Bronchial epithelial cell (primary cell): ENCODE measurements at places on chromosomes 2 and 18.
A peak's percentile ranks its signal among the peaks of the same experiment; 100 is the strongest.

- DNase-seq: no peak
Measured at GRCh38 chr2:232779934-232780333, 3.6 kb upstream of the KCNJ13 start.

- no peak for DNase-seq
Measured at GRCh38 chr2:67656875-67657274, 259.7 kb downstream of the ETAA1 start.

- no peak for DNase-seq
Measured at GRCh38 chr2:205931388-205931787, 154.6 kb downstream of the INO80D start.

DNA sequence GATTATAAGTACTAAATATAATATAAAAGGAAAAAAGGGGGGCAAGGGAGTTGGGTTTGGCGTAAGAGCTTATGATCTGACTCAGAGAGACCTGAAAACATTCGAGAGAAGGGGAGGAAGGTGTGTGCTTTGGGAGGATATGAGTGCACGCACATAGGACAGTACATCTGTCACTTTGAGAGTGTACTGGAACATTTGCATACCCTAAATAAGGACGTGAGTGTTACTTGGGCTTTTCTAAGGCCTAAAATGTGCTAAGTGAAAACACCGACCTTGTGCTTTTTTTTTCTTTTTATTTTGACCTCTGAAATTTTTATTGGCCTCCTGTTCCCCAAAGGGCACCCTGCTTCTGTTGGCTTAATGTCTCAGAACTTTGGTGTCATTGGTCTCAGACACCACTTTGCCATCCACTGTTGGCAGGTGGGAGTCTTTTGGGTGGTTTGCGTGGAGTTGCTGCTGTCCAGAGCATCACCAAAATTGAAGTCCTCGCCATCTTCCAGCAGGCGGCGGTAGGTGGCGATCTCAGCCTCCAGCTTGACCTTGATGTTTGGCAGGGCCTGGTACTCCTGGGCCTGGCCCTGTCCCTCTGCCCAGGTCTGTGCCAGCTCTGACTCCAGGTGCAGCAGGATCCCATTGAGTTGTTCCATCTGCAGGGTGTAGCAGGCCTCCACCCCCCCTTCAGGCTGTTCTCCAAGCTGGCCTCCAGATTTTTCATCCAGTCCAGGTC is 57.7 kb downstream of the CD28 start:
- no peak for DNase-seq

- peak; percentile 78 for DNase-seq
Measured at GRCh38 chr2:235745597-235745996, 251.8 kb downstream of the AGAP1 start.

DNA sequence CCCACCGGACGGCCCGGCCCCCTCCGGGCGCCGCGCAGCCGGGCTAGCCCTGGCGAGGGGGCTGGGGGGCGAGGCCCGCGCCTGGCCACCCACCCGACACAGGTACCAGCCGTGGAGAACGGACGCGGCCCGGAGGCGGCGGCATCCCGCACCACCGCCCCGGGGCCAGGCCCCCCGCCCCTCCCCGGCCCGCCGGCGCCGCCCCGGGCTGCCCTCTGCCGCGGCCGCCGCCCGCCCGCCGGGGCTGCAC is 405 bp downstream of the SOS1 start:
- DNase-seq: no peak

DNA sequence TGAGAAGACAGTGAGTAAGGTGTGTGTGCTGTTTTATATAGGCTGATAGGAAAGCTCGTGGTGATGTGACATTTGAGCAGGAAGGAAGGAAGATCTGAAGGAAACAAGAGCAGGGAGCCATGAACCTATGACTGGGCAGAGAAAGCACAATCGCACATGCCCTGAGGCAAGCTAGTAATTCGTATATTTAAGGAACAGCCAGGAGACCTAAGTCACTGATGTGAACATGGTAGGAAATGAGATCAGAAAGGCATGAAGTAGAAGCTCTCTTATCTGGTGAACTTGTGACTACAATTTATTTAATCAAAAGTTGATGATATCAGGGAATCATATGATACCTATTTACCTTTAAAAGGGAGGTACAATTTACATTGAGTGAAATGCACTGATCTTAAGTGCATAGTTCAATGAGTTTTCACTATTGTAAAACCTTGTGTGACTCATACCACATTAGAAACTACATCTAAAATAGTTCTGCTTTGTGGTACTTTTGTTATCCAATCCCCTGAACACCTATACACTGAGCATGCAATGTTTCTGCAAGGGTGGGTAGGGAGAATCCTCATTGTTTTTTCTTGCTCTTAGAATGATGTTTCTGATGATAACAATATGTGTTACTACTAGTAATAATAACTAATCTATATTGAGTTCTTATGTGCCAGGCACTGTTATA is 67.5 kb downstream of the GALNT13 start:
- no peak for DNase-seq

- DNase-seq: peak; percentile 68
Measured at GRCh38 chr2:152097290-152097800, 1.5 kb downstream of the CACNB4 start.

- DNase-seq: no peak
Measured at GRCh38 chr2:240640939-240641338, 15.7 kb downstream of the GPR35 start.

DNA sequence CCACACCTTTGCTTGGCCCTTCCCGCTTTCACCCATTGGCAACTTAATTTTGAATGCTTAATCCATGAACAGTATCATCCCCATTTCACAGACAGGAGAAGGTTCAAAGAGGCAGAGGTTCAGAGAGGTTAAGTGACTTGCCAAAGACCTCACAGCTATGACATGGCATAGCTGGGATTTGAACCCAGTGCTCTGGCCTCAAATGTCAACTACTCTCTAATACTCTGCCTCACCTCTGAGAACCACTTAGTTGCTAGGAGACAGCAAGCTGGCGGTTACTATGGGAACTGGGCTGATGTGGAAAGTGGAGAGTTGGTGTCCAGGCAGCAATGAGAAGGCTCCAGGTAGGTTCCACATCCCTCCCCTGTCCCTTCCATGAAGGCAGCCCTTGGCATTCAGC is 15.8 kb upstream of the PRSS56 start:
- no peak for DNase-seq

DNA sequence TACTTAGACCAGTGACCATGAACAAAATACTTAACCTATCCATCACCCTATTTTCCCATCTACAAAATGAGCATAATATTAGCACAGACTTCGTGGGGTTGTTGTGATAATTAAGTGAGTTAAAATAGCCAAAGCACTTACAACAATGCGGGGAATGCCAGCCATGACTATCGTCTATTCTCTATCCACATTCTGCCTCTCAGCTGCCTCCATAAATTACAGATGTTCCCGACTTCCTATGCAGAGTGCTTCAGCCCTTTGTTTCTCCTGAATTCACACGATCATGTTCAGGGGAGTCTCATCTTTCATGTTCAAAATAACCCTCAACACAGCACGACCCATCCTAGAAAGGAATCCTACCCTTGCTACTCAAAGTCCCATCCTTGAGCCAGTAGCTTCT is 211.6 kb downstream of the EN1 start:
- no peak for DNase-seq

- no peak for DNase-seq
Measured at GRCh38 chr2:72494392-72494791, 331.4 kb downstream of the EXOC6B start.

DNA sequence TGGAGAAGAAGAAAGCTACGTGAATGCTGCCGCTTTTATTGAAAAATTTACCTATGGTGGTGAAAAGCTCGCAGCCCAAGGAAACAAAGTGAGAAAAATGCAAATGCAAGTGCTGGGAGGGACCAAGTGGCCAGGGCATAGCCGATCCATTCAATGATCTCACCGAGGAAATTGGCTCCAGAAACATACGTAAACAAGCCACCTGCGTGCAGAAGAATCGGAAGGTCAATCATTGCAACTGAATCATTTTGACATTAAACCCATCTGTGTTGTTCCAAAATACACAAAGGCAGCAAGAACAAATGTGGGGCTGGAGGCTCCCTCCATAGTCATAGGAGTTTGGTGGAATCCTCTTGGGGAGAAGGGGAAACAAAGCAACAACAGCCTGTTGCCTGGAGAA is 51.5 kb downstream of the SRD5A2 start:
- no peak for DNase-seq

DNA sequence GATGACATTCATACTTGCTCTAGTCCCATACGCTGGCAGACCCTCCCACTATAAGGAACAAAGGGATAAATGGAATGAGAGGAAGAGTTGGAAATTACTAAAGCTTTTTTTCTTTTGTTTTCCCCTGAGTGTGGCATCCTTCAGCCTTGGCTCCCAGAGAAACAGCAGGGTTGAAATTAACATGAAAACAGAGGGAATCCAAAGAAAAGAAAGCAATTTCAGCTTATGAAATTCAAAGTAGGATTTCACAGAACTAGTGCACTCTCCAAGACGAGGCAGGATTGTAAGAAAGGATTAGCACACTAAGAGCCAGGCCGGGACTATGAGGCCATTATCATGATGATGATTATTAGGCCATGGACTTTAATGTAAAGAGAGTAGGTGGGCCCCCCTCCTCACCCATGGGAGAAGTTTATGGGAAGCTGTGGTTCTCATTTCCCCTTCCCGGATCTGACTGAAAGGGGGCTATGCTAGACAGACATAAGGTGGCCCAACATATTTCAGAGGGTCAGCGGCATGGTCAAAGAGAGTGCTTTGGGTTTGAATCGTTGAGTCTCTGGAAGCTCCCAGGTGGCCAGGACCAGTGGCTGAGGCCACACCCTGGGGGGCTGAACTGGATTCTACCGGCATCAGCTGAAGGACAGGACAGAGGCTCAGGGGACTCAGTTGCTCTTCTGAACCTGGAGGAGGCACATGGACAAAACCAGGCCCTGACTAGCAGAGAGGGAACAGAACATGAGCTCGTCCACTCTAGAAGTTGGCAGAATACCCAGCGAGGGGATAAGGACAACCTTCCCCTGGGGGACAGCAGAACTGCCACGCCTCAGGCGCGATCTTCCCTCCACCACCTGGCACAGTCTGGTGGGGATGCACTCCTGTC is 100.1 kb upstream of the ARL4C start:
- no peak for DNase-seq

DNA sequence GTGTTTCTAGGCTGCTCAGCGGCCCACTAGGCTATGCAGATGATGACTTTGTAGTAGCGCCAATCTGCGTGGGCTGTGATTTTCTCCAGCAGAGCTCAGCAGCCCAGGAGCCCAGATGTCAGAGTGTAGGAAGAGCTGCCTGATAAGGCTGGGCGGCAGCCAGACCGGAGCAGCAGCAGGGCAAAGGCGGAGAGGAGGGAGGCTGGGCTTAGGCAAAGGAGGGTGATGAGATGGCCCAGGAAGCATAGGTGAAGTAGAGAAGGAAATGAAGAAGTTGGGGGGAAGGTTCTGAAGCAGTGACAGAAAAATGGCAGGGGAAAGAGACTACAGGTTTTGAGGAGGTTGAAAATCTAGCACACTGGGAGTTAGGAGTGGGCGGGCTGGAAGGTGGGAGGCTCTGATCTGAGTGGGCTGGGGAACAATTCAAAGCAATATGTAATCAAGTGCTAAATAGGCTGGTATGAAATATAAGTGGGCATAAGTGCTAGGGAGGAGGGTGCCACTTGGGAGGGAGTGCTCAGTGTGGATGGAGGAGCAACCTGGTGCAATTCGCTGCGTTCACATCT is 50.6 kb upstream of the STPG4 start:
- DNase-seq: no peak

DNA sequence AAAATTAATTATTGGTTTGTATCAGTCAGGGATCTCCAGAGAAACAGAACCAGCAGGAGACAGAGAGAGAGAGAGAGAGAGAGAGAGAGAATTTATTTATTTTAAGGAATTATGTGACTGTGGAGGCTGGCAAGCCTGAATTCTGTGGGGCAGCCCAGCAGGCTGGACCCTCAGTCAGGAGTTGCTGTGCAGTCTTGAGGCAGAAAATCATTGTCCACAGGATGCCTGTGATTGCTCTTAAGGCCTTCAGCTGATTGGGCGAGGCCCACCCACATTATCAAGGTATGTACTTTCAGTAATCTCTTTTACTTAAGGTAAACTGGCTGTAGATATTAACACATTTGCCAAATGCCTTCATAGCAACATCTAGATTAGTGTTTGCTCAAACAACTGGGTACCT is 155.3 kb downstream of the SEPTIN10 start:
- no peak for DNase-seq

- DNase-seq: no peak
Measured at GRCh38 chr2:106053581-106053980, 140.5 kb downstream of the UXS1 start.

- DNase-seq: no peak
Measured at GRCh38 chr2:41579806-41580205, 468.0 kb upstream of the PKDCC start.

- no peak for DNase-seq
Measured at GRCh38 chr2:58378152-58378551, 137.0 kb upstream of the FANCL start.

GRCh38 chr2:45441571-45441970 is 169.5 kb downstream of the SRBD1 start:
- DNase-seq: peak; percentile 91

DNA sequence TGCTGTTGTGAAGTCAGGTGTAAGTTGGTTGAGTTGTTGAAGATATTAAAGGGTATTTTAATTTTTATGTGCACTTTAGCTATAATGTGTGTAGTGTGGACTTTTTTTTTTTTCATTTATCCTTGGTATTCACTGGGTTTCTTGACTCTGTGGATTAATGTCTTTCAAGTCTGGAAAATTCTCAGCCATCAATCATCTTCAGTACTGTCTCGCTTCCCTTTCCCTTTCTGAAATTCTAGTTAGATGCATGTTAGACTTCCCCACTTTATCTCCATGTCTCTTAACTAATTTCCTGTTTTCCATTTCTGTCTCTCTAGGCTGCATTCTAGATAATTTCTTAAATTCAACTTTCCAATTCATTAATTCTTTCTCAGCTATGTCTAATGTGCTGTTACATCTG is 247.7 kb upstream of the REV1 start:
- no peak for DNase-seq

DNA sequence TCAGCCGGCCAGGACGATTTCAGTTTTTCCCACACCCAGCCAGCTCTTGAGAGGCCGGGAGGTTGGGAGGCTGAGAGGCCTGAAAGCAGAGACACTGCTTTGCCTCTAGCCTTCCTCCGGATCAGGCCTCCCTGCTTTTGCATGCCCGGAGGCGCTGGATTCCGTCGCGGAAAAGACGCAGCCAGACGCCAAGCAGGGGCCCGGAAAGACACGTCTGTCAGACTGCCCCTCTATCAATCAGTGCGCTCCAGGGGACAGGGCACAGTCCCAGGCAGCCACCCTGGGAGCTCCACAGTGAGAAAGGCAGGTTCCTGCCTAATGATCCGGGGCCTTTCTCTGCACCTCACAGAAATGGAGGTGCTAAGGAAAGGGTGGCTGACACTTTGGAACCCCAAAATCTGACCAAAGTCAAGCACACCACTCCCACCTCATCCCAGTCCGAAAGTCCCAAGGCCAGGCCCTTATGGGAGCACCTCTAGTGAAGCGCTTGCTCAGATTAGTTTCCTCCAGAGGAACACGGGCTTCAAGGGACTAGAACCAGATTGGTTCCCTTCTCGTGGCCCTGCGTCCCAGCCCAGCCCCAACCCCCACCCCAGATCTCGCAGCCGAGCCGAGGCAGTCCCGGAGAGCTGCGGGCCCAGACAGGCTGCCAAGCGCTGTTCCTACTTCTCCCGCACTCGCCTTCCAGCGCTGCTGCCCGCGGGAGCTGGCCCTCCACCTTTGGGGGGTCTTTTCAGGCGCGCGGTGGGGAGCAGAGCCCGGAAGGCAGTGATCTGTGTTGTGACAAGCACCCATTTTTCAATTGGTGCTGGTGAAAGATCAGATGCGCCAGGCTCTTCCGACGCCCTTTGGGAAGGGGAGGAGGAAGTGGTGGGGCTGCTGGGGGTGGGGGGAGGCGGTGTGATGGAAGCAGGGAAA is 5.0 kb downstream of the DLX1 start:
- DNase-seq: no peak
